Activated CD4-positive, alpha-beta memory T cell treated with anti-CD3 and anti-CD28 coated beads for 36 hours (primary cell): ENCODE measurements at places on chromosomes 1 and 21. TPM values are rescaled to one million over a fixed set of nuclear protein-coding genes. Genes with fewer than 3 reads are reported as not detected.

DNA sequence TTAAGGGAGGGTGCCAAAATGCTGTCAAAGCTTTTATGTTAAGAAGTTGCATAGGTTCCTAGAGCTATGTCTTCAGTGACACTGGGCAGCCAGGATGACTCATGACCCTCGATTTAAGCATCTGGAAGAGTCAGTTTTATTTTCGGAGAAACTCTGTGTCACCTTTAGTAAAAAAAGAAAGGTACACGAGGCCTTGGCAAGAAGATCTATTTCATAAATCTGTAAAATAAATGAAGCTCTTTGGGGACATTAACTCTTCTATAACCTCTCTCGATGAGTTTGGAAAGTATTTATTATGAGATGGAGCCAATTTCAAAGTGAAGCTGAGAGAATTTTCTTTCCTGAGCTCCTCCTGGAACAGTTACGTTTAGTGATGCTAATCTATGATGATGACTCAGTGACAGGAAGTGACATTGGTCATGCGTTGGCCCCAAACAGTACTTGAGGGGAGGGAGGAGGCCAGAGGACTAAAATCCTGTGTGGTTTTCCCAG, 156.5 kb downstream of the HLX start:
- DNase-seq: no peak

DNA sequence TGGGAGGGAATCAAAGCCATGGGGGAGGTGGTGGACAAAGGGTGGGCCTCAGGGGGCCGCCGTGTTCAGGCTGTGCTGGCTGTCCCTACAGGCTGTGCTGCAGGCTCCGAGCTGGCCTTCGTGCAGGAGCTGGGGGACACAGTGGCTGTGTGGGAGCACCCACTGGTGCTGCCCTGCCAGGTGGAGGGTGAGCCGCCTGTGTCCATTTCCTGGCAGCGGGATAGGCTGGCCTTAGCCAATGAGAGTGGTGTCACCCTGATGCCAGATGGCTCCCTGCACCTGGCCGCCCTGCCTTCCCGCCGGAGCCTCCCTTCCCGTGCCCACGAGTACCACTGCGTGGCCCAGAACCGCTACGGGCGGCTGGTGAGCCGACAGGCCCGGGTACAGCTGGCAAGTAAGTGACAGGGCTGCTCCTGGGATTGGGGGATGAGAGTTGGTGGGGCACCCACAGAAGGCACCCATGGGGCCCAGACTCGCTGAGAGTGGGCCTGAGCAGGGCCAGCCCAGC, 20.2 kb downstream of the SLC27A3 start:
- DNase-seq: no peak

DNA sequence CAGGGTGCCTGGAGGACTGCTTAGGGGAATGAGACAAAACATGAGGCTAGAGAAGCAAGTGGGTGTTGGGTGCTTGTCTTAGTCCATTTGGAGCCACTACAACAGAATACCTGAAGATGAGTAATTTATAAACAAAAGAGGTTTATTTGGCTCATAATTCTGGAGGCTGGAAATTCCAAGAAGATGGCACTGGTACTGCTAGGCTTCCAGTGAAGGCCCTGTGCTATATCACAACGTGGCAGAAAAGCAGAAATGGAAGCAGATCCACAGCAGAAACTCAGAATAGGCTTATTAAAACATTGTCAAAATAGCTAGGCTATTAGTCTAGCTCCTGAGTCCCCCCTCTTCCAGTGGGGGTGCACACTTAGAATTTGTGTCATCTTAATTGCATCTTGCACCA, 701.7 kb downstream of the RWDD3 start:
- no peak for DNase-seq

DNA sequence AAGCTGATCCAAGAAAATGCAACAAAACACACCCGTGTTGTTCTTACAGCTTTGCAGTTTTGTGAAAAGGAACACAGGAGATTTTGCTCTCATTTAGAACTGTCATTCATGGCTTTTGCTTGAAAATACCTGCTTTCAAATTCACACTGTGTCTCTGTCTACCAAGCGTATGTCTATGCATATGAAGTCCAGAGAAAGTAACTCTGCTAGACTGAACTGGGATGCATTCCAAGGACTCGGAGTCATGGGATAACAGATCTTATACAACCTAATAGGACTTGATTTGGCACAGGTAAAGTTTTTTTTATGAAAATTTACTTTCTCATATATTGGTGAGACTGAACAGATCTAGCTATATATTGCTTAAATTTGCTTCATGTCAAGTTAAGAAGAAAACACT, 102.4 kb downstream of the PTGER3 start:
- DNase-seq: no peak

ORC1 gene
- total RNA-seq: 43.0 TPM

GRCh38 chr1:56978819-56979218, 13.0 kb upstream of the C8B start:
- DNase-seq: no peak

OR2T35 gene
- not detected for total RNA-seq

DNA sequence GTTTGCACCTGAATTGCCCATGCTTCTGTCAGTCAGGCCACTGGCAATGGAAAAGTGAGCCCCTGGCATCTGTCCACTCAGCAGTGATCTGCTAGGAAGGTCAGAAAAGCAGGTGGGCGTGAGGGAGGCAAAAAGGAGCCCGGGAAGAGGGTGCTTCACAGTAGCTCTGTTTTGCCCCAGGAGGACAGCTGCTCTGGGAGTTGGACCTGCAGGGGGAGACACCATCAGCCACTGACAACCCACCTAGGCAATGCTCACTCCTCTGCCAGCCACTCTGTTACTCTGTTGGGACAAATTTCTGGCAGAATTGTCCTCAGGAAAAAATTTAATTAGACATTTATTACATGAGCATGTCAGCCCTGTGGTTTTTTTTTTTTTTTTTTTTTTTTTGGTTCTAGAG, 146.4 kb downstream of the LRIG2 start:
- DNase-seq: no peak

- DNase-seq: no peak
Measured at GRCh38 chr1:62434618-62435001, 2.2 kb upstream of the USP1 start.

AADACL4 gene
- not detected for total RNA-seq

TLR5 gene
- 0.48 TPM for total RNA-seq

DNA sequence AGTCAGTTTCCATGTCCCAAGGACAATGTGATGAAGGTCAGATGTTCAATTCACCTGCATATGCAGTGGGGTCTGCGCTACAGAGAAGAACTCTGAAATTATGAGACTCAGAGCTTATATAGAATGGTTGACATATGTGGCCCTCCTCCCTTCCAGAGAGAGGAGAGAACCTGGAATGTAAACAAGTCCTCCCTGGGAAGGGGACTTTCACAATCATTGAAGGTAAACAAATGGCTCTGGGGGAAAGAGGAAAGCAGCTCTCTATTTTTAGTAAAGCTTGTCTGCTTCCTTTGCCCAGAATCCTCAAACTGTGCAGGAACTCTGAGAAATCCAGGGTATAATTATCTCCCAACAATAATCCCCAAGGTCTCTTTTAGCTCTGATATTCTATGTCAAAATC, 9.8 kb downstream of the OVGP1 start:
- no peak for DNase-seq

- DNase-seq: peak; percentile 48
Measured at GRCh38 chr1:204072931-204073836, at the start of gene SOX13. TSS of gene SOX13 (plus strand) at chr1:204073115. CDS start at chr1:204112916, 39,801 bp downstream.

SAMSN1 gene
- 48.4 TPM for total RNA-seq

OR2T2 gene
- not detected for total RNA-seq

- no peak for DNase-seq
Measured at GRCh38 chr1:74160046-74160445, 37.9 kb downstream of the LRRIQ3 start.
